ENCODE measurements at places on chromosomes 2 and 18. TPM values are rescaled to one million over a fixed set of nuclear protein-coding genes. Genes with fewer than 3 reads are reported as not detected.

SCN2A gene
- 2.8 TPM for total RNA-seq

GALR1 gene
- 1.8 TPM for total RNA-seq

GRCh38 chr18:57801325-57801724, 1.8 kb downstream of the ATP8B1 start:
- no peaks in the 10 kb centered on the region for H3K36me3 ChIP-seq
- peak overlapping the region; percentile 98 for H3K27ac ChIP-seq
- DNase-seq = peak; percentile 31

- DNase-seq = no peak
- no peak overlapping the region for H3K27ac ChIP-seq
- no peak overlapping the region for H3K4me3 ChIP-seq
- no peaks in the 10 kb centered on the region for H3K36me3 ChIP-seq
- peaks cover 9% of the 10 kb centered on the region for H3K4me1 ChIP-seq
Observed at GRCh38 chr2:70870790-70871189, 35.2 kb upstream of the CD207 start.

CRYGC gene
- not detected for total RNA-seq

GRCh38 chr2:184339966-184340365, 258.4 kb upstream of the ZNF804A start:
- no peak for DNase-seq
- no peak overlapping the region for H3K4me3 ChIP-seq
- no peaks in the 10 kb centered on the region for H3K4me1 ChIP-seq

DNA sequence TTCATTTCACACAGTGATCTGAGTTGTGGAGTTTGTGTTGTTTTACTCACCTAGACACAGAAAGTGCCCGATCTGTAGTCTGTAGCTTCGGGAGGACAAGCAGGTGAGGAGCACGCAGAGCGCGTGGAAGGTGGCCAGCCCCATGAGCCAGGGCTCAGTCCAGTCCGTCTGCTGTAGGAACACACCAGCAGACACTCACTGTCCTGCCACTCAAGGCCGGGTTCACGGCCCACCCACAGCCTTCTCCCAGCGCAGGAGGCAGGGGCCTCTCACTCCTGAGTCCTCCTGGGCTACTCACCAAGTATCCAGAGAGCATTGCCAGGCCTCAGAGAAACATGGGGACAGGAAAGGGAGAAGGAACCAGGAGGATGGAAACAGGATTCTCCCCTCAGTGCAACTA, 1.7 kb downstream of the TMEM18 start:
- peaks cover 35% of the 10 kb centered on the region for H3K4me1 ChIP-seq
- no peak overlapping the region for H3K27ac ChIP-seq
- H3K27me3 ChIP-seq = no peaks in the 10 kb centered on the region
- DNase-seq = no peak

COL5A2 gene
- 51.9 TPM for total RNA-seq

- no peak overlapping the region for H3K27ac ChIP-seq
- H3K27me3 ChIP-seq = no peaks in the 10 kb centered on the region
- DNase-seq = no peak
- H3K4me1 ChIP-seq = peaks cover 6% of the 10 kb centered on the region
- H3K36me3 ChIP-seq = no peaks in the 10 kb centered on the region
Observed at GRCh38 chr2:39642051-39642718, 23.5 kb upstream of the TMEM178A start.

DNA sequence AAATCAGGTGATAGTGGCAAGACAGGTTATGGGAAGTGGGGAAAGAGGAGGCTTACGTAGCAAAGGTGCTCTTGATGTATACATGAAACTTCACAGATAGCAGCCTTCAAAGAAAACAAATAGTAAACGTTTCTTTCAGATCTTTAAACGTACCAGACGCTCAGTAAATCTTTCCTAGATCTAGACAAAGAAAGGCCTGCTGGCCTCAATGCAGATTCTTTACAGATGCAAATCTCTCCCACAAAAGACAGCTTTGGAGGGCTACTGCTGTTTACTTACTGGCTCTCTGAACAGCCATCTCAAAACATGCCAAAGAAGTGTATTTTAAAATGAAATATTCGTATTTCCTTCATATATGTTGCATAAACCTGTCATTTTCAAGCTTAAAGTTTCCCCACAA, 1279.9 kb upstream of the NRXN1 start:
- no peak overlapping the region for H3K4me3 ChIP-seq
- no peaks in the 10 kb centered on the region for H3K4me1 ChIP-seq
- no peak overlapping the region for H3K27ac ChIP-seq
- no peak for DNase-seq

DNA sequence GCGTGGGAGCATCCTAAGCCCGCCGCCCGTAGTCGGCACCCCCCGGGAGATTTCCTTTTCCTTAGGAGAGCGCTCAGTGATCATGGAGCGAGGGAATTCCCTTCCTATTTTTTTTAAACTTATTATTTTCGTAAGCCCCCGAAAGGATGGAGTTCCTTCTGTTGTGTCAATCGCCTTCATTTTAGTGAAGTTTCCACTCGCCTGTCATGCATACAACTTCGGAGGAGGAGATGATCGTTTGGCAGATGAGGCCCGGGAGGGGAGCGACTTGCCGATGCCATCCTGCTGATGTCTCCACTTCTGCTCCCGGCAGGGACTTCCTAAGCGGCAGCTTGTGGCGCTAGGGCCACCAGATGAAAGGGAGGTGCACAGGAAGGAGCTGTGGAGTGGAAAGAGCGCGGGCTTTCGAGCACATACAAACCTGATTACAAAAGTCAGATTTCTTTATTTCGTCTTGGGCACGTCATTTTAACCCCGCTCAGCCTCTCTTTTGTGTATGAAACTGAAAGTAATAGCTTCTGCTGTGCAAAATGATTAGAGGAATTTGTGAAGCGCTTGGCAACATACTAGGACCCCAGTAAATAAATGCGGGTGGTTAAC, at the start of gene ADGRF3:
ADGRF3 (minus strand) TSS at position 336 of the 600 bp plus-strand sequence. CDS start 555 bp downstream, outside the sequence.
- H3K4me1 ChIP-seq = peaks cover 20% of the 10 kb centered on the region
- peak within 1 kb of the TSS; percentile 94 for H3K27ac ChIP-seq
- H3K27me3 ChIP-seq = no peaks in the 10 kb centered on the region
- no peaks in the 10 kb centered on the region for H3K36me3 ChIP-seq
- DNase-seq = peak; percentile 65
- peak within 1 kb of the TSS; percentile 81 for H3K4me3 ChIP-seq

DNA sequence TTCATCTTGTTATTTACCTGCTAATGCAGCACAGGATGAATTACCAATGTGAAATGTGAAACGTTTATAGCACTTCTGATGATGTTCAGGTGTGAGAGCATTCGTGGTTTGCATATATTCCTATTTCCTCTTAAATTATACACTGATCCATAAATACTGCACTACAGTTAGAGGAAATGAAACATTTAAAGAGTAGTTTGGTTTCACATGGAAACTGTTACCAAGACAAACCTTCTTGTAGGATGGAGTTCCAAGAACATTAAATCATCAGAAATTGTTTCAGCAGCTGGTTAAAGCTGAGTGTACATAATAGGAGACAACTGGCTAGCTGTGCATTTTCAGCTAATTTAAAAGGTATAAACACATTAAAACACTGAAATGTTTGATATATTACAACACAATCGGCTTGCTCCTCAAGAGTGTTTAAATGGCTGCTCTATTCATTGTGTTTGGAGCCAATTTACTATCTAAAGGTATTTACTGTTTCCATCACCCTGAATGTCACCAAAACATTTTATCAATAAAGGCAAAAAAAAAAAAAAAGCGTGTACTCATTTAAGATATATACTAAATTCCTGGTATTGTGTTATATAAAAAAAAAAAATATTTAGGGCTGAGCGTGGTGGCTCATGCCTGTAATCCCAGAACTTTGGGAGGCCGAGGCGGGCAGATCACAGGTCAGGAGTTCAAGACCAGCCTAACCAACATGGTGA, 100.6 kb downstream of the DYM start:
- no peak overlapping the region for H3K27ac ChIP-seq
- no peaks in the 10 kb centered on the region for H3K27me3 ChIP-seq
- peak; percentile 74 for DNase-seq
- no peaks in the 10 kb centered on the region for H3K4me1 ChIP-seq
- no peak overlapping the region for H3K4me3 ChIP-seq

DNAH7 gene
- total RNA-seq = 3.3 TPM

GRCh38 chr2:75716406-75716805, 5.7 kb upstream of the GCFC2 start:
- H3K4me3 ChIP-seq = no peak overlapping the region
- DNase-seq = peak; percentile 12
- no peaks in the 10 kb centered on the region for H3K36me3 ChIP-seq
- no peaks in the 10 kb centered on the region for H3K27me3 ChIP-seq
- H3K27ac ChIP-seq = no peak overlapping the region
- no peaks in the 10 kb centered on the region for H3K4me1 ChIP-seq

DNA sequence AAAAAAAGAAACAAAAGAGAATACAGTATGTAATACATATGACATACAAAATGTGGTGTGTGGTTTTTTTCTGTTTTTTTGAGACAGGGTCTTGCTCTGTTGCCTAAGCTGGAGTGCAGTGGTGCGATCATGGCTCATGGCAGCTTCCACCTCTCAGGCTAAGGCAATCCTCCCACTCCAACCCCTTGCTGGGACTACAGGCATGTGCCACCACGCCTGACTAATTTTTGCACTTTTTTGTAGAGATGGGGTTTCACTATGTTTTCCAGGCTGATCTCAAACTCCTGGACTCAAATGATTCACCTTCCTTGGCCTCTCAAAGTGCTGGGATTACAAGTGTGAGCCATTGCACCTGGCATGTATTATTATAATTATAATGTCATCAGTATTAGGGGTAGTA, 38.9 kb downstream of the DHX57 start:
- no peak overlapping the region for H3K4me3 ChIP-seq
- H3K36me3 ChIP-seq = peaks cover 79% of the 10 kb centered on the region
- H3K4me1 ChIP-seq = no peaks in the 10 kb centered on the region
- H3K27me3 ChIP-seq = no peaks in the 10 kb centered on the region

- DNase-seq = no peak
- H3K4me3 ChIP-seq = no peak overlapping the region
- peaks cover 11% of the 10 kb centered on the region for H3K36me3 ChIP-seq
- no peak overlapping the region for H3K27ac ChIP-seq
- H3K27me3 ChIP-seq = no peaks in the 10 kb centered on the region
Observed at GRCh38 chr2:172607379-172607928, 51.6 kb downstream of the PDK1 start.

- H3K4me3 ChIP-seq = no peak overlapping the region
- no peaks in the 10 kb centered on the region for H3K27me3 ChIP-seq
- H3K27ac ChIP-seq = no peak overlapping the region
Observed at GRCh38 chr18:46152808-46153617, 48.8 kb downstream of the HAUS1 start.

CDKL4 gene
- not detected for total RNA-seq

GRCh38 chr2:70994009-70994698, 519 bp downstream of the TEX261 start:
- DNase-seq = peak; percentile 54
- H3K36me3 ChIP-seq = peaks cover 16% of the 10 kb centered on the region
- peaks cover 28% of the 10 kb centered on the region for H3K4me1 ChIP-seq
- H3K4me3 ChIP-seq = peak overlapping the region; percentile 98
- H3K27me3 ChIP-seq = no peaks in the 10 kb centered on the region

- DNase-seq = no peak
- H3K36me3 ChIP-seq = no peaks in the 10 kb centered on the region
Observed at GRCh38 chr2:140975237-140975636, 1155.6 kb downstream of the LRP1B start.

UGT1A8 gene
- not detected for total RNA-seq

- DNase-seq = no peak
- peaks cover 19% of the 10 kb centered on the region for H3K27me3 ChIP-seq
- H3K4me1 ChIP-seq = peaks cover 50% of the 10 kb centered on the region
Observed at GRCh38 chr2:219500135-219500534, 1.4 kb downstream of the GMPPA start.

CLHC1 gene
- total RNA-seq = 9.9 TPM

DNA sequence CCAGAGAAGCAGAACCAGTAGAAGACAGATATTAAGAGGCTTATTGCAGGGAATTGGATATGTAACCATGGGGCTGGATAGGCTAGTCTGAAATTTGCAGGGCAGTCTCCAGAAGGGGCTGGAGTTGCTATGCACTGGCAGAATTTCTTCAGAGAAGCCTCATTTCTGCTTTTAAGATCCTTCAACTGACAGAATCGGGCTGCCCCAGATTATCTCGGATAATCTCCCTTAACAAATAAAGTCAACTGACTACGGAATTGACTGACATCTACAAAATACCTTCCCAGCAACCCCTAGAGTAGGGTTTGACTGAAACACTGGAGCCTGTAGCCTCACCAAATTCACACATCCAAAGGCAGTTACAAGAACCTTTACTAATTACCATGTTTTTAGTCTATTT, 136.4 kb downstream of the SOCS6 start:
- H3K4me1 ChIP-seq = peaks cover 53% of the 10 kb centered on the region
- no peak for DNase-seq
- H3K27ac ChIP-seq = no peak overlapping the region

- no peak overlapping the region for H3K27ac ChIP-seq
- H3K27me3 ChIP-seq = no peaks in the 10 kb centered on the region
- no peak overlapping the region for H3K4me3 ChIP-seq
Observed at GRCh38 chr2:107323946-107324565, 438.1 kb upstream of the ST6GAL2 start.

PIEZO2 gene
- total RNA-seq = 45.3 TPM

DNA sequence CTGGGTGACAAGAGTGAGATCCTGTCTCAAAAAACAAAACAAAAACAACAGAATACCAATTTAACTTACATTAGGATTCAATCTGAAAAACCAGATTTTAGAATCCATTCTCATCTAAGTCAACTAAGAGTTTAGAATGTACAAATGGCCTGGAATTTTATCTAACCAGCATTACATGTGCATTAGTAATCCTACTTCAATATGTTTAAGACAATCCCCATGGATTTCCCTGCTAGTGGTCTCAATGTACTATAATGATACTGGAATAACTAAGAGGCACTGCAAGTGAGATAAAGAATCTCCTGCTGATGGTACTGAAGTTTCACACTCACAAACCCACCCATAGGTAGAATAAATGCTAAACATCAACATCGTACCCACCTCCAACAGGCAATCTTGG, 53.9 kb upstream of the DNER start:
- H3K36me3 ChIP-seq = peaks cover 98% of the 10 kb centered on the region
- H3K27me3 ChIP-seq = no peaks in the 10 kb centered on the region
- no peak overlapping the region for H3K27ac ChIP-seq
- no peak for DNase-seq

ID2 gene
- total RNA-seq = 144 TPM

DNA sequence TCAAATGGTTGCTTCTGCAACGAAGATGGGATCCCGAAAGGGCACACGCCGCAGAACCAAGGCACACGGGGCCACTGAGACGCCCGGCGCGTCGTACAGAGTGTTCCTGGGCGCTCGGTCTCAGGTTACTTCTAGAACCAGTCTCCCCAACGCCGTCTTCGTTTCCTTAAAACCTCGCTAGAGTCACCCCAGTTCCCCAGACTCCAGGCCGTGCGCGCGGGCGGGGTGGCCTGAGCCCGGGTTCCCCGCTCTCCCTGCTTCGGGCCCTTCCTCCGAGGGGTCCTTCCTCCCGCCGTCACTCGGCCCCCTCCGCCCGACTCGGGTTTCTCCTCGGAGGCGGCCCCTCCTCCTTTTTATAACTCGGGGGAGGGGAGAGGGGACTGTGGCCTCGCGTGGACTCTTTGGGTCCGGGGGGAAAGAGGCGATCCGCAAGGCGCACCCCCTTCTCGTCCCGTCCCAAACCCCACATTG, 774 bp upstream of the FZD7 start:
- H3K4me3 ChIP-seq = peak overlapping the region; percentile 76
- peaks cover 34% of the 10 kb centered on the region for H3K27me3 ChIP-seq
